SK-N-SH (cell line): ENCODE measurements at places on chromosomes 6 and 20. TPM values are rescaled to one million over a fixed set of nuclear protein-coding genes. Genes with fewer than 3 reads are reported as not detected.

DNA sequence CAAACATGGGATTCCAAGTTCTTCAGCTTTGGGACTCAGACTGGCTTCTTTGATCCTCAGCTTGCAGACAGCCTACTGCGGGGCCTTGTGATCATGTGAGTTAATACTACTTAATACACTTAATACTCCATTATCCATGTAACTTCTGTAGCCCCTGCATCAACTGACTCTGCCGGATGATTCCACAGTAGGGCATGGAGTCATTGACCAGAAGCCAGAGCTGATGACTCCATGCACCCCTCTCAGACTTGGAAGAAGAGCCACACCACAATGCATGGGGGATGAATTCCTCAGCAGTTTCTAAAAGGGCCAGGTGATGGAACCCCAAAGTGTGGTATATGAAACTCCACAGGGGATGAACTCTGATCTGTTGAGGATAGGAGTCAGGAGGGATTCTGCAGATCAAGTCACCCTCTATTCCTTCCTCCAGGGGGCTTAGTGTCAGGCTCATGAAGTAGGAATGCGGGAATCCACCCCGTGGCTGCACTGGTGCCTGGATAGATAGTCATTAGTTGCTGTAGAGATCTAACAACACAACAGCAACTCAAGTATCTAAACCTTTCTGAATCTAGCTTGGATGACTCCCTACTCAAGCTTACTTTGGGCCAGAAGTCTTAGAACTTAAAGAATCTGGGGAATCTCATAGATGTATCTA lies 70.2 kb downstream of the GPR6 start:
- no peaks in the 10 kb centered on the region for H3K27me3 ChIP-seq
- no peak overlapping the region for H3K27ac ChIP-seq
- no peaks in the 10 kb centered on the region for H3K4me1 ChIP-seq
- no peaks in the 10 kb centered on the region for H3K36me3 ChIP-seq

DNA sequence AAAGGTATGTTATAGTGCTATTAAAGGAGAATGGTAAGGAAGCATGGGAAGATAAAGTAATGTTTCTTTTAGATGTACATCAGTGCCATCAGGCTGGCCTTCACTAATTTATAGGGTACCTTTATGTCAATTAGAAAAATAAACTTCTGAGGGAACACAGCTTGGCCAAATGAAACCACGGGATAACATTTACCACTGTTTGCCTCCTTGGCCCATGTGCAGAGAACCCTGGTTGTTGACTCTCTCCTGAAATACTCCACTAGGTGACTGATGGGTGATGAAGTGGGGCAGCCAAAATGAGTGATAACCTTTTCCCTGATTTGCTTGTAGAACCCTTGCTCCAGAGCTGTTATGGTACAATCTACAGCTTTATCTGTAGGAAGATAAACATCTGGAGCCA lies 9.5 kb downstream of the TRIM38 start:
- no peak for DNase-seq
- H3K27me3 ChIP-seq: no peaks in the 10 kb centered on the region
- H3K27ac ChIP-seq: no peak overlapping the region
- H3K4me1 ChIP-seq: peaks cover 16% of the 10 kb centered on the region; the same call in 1 of the 2 replicates

- no peaks in the 10 kb centered on the region for H3K36me3 ChIP-seq
- peak; percentile 49 for DNase-seq
- H3K4me1 ChIP-seq: no peaks in the 10 kb centered on the region; the same call in 1 of the 2 replicates
- no peak overlapping the region for H3K4me3 ChIP-seq
- H3K27ac ChIP-seq: no peak overlapping the region
- no peaks in the 10 kb centered on the region for H3K27me3 ChIP-seq
Observed at GRCh38 chr20:20593447-20594170, 118.8 kb downstream of the RALGAPA2 start.

DNA sequence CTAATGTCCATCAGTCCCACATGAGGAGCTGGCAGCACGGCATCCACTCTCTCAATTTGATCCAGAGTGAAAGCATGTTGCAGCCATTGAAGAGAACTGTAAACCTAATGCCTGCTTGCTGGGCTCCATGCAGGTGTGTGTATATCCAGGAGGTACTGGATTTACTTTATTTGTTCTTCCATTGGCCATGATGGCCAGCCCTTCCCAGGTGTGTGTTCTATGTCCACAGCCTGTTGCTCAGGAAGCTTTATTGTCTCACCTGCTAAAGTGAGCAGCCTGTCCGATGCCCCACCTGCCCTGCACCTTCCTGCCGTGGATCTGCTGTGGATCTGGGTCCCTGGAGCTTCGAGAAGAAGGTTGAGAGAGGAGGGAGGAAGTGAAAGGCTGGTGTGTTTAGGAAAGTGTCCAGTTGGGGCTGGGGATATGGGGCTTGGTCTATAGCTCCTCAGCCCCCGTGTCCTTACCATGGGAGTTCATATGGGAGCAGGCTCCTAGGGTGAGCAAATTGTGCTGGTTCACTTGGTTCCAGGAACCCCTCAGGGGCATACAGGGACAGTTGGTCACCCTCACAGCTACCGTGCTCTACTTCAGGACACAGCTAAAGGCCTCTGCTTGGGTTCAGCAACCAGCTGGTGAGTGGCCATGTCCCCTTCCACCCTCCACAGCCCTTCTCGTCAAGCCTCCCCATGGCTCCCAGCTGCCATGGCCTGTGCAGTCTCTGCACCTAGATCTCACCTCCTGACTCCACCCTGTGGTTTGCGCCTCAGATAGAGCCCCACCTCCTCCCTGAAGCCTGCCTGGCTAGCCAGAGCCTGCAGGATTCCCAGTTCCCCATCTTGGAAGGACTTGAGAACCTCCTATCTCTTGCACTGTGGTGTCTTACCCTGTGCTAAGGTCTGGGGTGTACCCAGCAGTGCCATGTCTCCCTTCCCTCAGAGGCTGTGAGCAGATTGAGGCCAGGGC lies 12.7 kb downstream of the TREML2 start:
- no peak overlapping the region for H3K4me3 ChIP-seq
- H3K27me3 ChIP-seq: peaks cover 7% of the 10 kb centered on the region; the same call in 1 of the 2 replicates
- no peak for DNase-seq
- no peaks in the 10 kb centered on the region for H3K4me1 ChIP-seq

DNA sequence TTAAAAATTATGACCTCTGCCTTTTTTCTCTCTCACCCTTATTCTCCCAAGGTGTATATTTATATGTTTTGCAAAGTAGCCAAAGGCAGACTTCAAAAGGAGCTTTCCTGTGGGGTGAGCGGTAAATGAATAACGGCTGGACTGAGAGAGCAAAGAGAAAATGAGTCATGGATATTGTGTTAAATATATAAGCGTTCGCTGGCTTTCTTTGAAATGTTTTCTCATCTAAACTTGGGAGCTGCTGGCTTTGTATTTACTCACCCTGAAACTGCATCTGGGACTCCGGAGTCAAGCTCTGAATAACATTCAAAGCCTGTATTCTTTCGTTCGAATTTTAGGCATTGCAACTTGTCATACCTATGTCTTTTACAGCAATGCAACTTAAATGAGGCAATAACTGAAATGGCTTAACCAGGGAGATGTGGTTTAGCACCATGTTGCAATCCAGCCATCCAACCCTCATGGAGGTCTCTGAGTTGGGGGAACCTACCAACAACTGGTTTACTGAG lies 32.0 kb downstream of the ATXN1 start:
- peaks cover 57% of the 10 kb centered on the region for H3K4me1 ChIP-seq
- no peak overlapping the region for H3K4me3 ChIP-seq
- peaks cover 9% of the 10 kb centered on the region for H3K36me3 ChIP-seq
- DNase-seq: no peak
- H3K27me3 ChIP-seq: no peaks in the 10 kb centered on the region

DNA sequence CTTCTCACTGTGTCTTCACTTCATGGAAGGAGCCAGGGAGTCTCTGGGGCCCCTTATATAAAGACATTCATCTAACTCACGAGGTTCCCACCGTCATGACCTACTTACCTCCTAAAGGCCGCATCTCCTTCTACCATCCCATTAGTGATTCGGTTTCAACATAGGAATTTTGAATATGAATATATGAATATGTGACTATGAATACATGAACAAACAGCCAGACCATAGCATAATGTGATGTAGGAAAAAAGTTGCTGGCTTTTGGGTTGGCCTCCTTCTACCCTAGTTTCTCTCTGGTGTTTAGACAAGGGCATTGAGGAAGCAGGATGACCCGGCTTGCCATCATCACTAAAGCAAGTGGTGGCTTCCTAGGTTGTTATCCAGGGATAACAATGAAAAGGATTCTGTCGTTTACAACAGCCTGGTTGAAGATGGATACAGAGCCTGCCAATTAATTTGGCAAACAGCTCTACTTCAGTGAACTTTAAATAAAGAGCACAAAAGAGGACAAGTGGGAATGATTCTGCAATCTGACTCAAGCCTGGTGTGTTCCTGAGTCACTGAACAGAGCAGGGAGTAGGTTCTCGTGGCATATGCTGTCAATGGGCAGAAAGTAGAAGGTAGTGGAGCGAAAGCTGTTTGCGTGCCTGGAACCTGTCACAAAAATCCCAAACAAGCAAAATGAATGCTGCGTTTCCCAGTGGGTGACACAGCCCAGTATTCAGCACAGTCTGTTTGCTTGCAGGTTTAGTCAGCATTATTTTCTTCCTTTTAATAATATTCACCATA lies 44.0 kb upstream of the DOK5 start:
- H3K4me3 ChIP-seq: no peak overlapping the region
- H3K36me3 ChIP-seq: no peaks in the 10 kb centered on the region

DNA sequence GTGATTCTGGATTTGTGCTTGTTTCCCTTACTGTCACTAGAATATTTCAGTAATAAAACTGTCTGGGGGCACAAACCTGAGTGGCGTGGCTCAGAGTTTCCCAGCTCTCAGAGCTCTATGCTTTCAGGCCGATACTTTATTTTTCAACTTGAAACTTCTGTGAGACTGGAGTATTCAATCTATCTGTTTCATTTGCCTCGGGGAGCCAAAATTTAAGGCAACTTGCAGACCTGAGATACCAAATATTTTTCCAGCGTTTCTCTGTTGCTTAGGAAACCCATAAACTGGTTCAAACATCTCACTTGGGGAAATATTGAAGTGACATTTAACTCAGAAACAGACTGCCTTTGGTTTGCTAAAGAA lies 74.7 kb downstream of the SOBP start:
- H3K4me3 ChIP-seq: no peak overlapping the region
- H3K27ac ChIP-seq: no peak overlapping the region
- no peak for DNase-seq
- no peaks in the 10 kb centered on the region for H3K36me3 ChIP-seq
- peaks cover 40% of the 10 kb centered on the region for H3K4me1 ChIP-seq

DNA sequence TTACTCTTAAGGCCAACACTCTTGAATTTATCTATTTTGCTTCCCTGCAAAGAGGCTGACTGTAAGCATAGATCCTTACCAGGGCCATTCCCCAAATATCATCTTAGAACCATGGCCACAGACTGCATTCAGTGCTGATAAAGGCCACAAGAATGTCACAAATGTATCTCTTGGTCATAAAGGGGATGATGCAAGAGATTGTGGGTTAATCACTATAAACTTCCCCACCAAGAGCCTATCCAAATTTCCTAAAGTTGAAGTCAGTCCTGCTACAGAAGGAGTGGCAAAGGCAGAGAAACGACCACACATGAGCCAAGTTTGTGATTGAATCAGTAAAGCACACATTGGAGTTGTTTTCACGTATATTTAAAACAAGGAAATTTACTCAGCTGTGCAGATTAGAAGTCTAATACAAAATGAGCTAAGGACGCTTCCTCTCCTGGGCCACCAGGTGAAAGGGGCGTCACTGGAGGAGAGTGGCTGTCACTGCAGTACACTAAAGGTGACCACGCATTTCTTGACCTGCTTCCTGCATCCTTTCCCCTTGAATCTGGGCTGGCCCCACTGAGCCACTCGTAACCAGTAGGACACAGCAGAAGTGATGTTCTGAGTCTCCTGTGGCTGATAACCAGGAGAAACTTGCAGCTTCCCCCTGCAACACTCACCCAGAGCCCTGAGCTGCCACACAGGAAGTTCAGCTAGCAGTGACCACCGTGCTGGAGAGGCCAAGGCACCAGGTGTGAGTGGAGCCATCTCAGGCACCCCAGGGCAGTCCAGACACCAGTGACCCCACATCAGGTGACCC lies 181.9 kb downstream of the SYNDIG1 start:
- no peak for DNase-seq
- H3K27ac ChIP-seq: no peak overlapping the region
- H3K4me3 ChIP-seq: no peak overlapping the region
- no peaks in the 10 kb centered on the region for H3K4me1 ChIP-seq

GRCh38 chr20:52305858-52306257 lies 114.3 kb upstream of the ZFP64 start:
- DNase-seq: no peak
- no peak overlapping the region for H3K27ac ChIP-seq
- H3K4me3 ChIP-seq: no peak overlapping the region
- no peaks in the 10 kb centered on the region for H3K36me3 ChIP-seq
- H3K27me3 ChIP-seq: no peaks in the 10 kb centered on the region

GRCh38 chr6:33201147-33201545 lies 479 bp downstream of the SLC39A7 start:
- peak; percentile 53 for DNase-seq
- H3K4me3 ChIP-seq: peak overlapping the region; percentile 82
- peaks cover 43% of the 10 kb centered on the region; the same call in 1 of the 2 replicates for H3K4me1 ChIP-seq
- H3K27me3 ChIP-seq: no peaks in the 10 kb centered on the region
- H3K27ac ChIP-seq: peak overlapping the region; percentile 93

- no peaks in the 10 kb centered on the region for H3K27me3 ChIP-seq
- H3K4me1 ChIP-seq: peaks cover 9% of the 10 kb centered on the region; the same call in 1 of the 2 replicates
- H3K36me3 ChIP-seq: no peaks in the 10 kb centered on the region
- no peak overlapping the region for H3K27ac ChIP-seq
Observed at GRCh38 chr6:167829513-167829912, 2.8 kb downstream of the AFDN start.

GRCh38 chr6:55972091-55972490 lies 96.7 kb upstream of the BMP5 start:
- H3K4me3 ChIP-seq: no peak overlapping the region
- no peak overlapping the region for H3K27ac ChIP-seq
- H3K27me3 ChIP-seq: no peaks in the 10 kb centered on the region
- no peak for DNase-seq
- H3K4me1 ChIP-seq: no peaks in the 10 kb centered on the region; the same call in 1 of the 2 replicates

DNA sequence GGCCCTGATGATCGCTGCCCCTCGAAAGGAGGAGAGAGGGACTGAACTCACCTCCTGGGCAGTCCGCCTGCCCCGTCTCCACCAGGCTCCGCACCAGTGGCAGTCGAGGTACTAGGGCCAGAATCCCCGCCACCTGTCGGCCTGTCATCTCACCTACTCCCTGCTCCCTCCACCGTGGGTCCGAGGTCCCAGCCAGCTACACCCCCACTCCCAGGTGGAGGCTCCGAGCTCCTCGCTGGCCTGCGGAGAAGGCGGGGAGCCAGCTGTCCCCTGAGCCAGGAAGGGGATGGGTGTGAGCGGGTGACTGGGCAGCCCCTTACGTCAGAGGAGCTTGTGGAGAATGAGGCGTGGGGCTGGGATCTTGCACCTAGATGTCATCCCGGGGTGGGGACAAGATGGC lies 1066.5 kb upstream of the MANEA start:
- no peaks in the 10 kb centered on the region for H3K4me1 ChIP-seq
- no peaks in the 10 kb centered on the region for H3K27me3 ChIP-seq
- no peak overlapping the region for H3K4me3 ChIP-seq
- DNase-seq: peak; percentile 5
- no peak overlapping the region for H3K27ac ChIP-seq

DNA sequence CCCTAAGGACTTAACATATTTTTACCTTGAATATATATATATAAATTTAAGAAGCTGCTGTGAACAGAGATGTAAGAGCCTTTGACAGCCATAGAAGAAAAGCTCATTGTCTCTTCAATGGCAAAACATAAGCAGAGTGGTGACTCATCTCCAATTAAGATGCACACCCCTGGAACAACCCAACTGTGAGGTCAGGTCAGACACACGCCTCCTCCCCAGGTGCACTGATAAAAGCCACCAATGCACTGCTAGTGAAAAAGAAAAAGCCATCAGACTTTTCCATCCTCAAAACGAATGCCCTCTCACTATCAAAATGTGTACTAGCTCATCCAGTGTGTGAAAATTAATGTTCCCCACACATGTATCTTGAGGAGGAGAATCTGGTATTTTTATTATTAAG lies 100.1 kb downstream of the SMLR1 start:
- DNase-seq: no peak
- no peaks in the 10 kb centered on the region for H3K36me3 ChIP-seq
- no peak overlapping the region for H3K27ac ChIP-seq
- peaks cover 11% of the 10 kb centered on the region; the same call in 1 of the 2 replicates for H3K27me3 ChIP-seq

The KCNK15 gene
- polyA plus RNA-seq: 0.02 and 0.10 TPM in 2 replicates

The BANF2 gene
- polyA plus RNA-seq: not detected in 2 replicates
